Glutamatergic neuron (in vitro differentiated cells): ENCODE measurements at places on chromosomes 1 and 21. TPM values are rescaled to one million over a fixed set of nuclear protein-coding genes. Genes with fewer than 3 reads are reported as not detected.

DNA sequence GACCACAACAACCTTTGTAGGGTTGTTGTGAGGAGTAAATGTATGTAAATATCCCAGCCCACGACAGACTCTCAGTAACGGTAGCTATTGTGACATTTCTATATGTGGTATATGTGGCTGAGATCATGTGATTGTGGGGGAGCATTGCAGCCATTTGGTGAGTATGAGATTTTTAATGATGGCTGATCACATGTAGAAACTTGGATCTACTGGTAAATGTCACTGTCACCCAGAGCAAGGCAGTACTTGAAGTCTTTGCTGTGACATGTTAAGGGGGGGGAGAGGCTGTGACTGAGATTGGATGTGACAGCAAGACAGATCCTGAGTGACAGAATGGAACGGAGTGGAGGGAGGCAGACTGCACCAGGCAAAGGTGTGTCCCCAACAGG is 23.9 kb upstream of the MEF2D start:
- DNase-seq, result no peak

DNA sequence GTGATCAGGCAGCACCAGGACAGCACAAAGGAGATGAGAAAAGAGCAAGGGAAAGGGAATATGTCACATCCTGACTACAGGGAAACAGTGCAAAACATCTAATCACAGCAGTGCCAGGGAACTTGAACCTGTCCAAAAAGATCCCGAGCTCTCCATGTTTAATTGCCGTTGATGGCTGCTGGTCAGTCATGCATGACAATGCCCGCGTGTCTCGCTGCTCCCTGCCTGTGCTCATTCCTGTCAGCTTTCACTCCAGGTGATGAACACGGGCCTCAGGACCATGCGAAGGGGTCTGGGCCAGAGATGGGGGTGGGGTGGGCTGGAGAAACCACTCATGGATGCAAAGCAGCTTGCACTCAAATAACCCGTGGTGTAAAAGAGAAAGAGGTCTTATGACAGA is 287.0 kb downstream of the GPATCH2 start:
- peak; percentile 30 for DNase-seq

DNA sequence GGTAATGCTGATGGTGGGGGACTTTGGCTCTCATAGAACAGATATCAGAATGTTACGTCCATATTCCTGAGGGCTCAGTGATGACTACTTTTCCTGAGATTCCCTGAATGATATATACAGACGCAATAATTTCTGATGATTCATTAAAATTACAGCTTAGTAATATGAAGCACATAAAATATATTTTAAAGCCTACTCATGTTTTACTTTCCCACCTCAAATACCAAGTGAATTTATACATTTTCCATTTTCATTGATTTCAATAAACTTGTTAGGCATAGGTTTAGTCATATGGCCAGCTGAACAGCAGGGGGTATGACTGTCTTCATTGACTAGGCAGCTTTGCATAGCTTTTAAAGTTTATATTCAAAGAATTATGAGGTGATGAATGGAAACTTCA is 26.2 kb upstream of the PDC start:
- DNase-seq, result no peak

GRCh38 chr1:46659307-46659870 is 8.8 kb downstream of the ATPAF1 start:
- no peak for DNase-seq

- no peak for DNase-seq
These were observed 80.6 kb upstream of the C1orf105 start for GRCh38 chr1:172339842-172340241.

The RAB7B gene
- total RNA-seq, result not detected

The WDR64 gene
- not detected for total RNA-seq

The OXCT2 gene
- 0.37 TPM for total RNA-seq

GRCh38 chr1:91104712-91105111 is 82.9 kb upstream of the ZNF644 start:
- DNase-seq, result no peak
